ENCODE measurements at places on chromosomes 4 and X.

- DNase-seq: no peak
These were observed 31.6 kb upstream of the RP2 start for GRCh38 chrX:46805270-46805669.

DNA sequence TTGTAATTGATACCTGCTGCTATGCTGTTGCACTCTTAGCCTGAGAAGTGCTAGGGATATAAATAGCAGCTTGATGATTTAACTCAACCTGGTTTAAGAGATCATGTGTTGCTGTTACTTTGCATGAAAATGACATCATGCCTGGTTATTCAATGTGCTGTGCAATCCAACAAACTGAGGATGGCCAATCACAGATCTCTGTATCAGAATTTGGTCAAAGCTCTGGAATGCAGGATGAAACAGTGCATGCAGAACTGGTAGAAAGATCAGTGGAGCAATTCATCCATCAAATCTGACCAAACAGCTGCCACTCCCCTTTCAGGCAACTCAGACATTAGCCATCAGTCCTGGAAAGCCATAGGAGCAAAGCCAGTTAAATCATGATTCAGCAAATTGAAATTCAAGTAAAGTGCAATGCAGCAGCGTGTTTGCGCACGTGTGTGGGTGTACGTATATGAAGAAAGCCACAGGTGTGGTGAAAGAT, 160.3 kb upstream of the RASGEF1B start:
- DNase-seq: no peak

DNA sequence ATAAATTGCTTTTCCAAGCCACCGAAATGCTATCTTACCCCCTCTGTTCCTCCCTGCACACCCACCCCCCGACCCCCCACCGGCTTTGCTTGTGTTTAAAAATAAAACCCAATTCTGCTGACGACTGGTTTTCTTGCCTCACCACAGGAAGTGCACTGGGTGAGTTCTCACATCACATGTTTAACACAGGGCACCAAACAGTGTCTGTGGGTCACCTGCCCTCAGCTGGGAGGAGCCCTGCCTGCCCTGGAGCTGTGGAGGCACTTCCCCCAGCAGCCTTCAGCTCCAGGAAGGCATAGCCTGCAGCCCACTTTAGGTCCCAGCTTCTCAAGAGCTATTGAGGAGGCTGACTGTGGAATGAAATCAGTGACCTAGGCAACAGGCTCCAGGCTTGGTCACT, 8.8 kb downstream of the TMEM255A start:
- DNase-seq: no peak

DNA sequence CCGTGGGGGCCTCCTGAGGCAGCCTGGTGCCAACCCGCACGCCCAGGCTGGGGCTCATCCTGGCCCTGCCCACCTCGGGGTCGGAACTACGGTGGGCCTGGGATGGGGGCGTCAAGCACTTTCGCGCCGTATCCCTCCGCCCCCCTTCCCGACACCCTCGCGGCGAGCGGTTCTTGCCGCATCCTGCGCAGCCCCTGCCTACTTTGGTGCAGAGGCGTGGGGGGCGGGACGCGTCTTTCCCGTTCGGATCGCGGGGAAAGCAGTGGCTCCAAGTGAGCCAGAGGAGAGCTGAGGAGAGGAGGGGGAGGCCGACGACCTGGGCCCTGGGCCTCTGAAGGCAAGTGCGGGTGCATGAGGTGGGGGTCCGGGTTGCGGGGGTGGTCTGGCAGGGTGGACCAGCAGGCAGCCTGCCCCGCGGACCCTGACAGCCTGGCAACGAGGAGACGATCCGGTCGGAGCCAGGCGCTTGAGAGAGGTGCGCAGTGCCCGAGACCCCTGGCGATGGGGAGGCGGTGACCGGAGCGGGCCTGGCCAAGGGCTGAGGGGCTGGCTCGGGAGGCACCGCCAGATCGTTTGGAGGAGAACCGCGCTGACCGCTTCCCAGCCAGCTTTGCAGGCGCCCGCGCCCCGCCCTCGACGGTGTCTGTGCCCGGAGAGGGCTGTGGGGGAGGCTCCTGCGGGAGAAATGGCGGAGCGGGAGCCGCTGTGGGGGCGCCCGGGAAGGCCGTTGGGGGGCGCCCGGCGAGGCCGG, at the start of gene GPRASP2:
Gene GPRASP2 (plus strand): TSS at position 233 of the 751 bp plus-strand sequence. CDS start 2,422 bp downstream, outside the sequence.
- DNase-seq: no peak

DNA sequence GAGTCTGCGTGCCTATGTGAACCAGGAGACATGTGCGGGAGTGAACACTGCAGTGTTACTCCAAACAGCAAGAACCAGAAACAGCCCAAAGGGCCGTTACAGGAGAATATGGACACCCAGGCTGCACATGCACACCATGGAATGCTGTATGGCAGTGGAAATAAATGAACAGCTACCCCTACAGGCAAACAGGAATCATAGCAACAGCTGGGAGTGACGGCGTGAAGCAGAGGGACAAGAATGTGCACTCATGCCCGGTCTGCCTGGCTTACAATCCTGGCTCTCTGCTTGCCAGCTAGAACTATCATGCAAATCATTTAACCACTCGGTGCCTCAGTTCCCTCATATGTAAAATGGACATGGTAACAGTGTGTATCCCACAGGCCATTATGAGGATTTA, 16.6 kb downstream of the GPKOW start:
- DNase-seq: no peak

All from activated CD8-positive, alpha-beta memory T cell treated with anti-CD3 and anti-CD28 coated beads for 4 hours (primary cell).